ENCODE measurements at places on chromosomes 13 and 19.

GRCh38 chr19:18233224-18233825, 7.1 kb upstream of the PDE4C start:
- DNase-seq, result peak; percentile 49

DNA sequence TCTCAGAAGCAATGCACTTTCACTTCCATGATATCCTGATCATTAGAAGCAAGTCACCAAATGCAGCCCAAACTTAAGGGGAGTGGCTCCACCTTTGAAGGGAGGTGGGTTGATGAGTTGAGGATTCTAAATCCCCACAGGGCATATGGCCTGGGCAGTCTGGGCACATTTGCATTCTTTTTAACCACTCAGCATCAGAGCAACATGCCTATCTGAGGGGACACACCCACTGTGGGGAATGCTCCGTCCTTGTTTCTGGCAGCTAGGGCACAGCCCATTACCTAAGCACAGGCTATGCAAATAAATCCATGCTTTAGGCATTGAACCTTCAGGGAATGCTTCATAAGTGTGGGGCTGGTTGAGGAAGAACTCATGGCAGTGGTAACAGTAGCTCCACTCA, 12.3 kb upstream of the SACS start:
- DNase-seq, result no peak

DNA sequence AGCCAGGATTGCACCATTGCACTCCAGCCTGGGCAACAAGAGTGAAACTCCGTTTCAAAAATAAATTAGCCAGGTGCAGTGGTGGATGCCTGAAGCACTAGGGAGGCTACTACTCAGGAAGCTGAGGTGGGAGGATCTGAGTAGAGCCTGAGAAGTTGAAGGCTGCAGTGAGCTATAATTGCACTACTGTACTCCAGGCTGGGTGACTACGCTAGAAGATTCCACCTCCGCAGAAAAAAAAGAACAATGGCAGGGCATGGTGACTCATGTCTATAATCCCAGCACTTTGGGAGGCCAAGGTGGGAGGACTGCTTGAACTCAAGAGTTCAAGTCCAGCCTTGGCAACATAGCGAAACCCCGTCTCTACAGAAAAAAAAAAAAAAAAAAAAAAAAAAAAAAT, 20.5 kb downstream of the HAUS8 start:
- no peak for DNase-seq

DNA sequence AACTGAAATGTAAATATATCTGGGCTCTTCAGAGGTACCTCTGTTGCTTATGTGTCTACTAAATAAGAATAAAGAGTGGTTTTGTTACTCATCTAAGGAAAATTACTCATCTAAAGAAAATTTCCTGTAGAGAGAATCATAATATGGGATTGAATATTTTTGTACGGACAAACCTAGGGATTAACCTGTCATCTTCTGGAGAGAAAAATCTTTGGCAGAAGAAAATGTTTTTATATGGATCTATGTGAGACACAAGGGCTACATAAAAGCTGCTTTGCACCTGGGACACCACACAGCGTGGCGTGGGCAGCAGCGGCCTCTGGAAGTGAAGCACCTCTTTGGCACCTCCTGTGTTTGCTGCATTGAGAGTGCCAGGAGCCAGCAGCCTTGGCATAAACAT, 242.9 kb upstream of the DACH1 start:
- no peak for DNase-seq

- no peak for DNase-seq
Observed at GRCh38 chr19:7360393-7360984, 11.8 kb downstream of the ARHGEF18 start.

All from CD4-positive, alpha-beta T cell treated with Interleukin-6 for 4 hours (primary cell).